Stimulated activated CD8-positive, alpha-beta memory T cell treated with anti-CD3 and anti-CD28 coated beads, Interleukin-15, amount 100 ng/mL, for 4 hours (primary cell): ENCODE measurements at places on chromosomes 11 and 22.

DNA sequence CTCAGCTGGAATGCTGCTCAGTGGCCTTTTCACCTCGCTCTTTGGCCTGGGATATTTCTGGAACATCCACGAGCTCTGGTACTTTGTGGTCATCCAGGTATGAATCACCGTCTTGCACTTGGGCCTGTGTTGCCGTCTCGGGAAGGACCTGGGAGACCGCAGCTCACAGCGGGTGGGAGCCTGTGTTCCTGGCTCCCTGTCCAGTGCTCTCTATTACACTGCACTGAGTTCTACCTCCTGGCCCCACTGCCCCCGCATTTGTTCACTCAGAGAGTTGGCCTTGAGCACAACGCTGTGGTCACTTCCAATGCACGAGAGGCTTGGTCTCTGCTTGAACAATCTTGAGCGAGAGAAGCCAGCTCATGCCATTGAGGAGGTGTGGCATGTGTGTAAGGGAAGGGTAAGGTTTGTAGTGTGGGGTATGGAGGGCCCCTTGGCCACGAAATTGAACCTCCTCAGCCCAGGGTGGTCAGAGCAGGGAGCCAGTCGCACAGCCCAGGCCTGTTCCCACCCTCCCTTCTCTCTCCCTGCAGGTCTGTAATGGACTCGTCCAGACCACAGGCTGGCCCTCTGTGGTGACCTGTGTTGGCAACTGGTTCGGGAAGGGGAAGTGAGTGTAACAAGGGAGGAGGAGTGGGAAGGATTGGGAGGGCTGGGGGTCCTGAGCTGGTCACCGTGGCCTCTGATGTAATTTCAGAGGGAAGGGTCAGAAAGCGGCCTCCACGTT is 16.2 kb downstream of the SLC37A2 start:
- no peak for DNase-seq

DNA sequence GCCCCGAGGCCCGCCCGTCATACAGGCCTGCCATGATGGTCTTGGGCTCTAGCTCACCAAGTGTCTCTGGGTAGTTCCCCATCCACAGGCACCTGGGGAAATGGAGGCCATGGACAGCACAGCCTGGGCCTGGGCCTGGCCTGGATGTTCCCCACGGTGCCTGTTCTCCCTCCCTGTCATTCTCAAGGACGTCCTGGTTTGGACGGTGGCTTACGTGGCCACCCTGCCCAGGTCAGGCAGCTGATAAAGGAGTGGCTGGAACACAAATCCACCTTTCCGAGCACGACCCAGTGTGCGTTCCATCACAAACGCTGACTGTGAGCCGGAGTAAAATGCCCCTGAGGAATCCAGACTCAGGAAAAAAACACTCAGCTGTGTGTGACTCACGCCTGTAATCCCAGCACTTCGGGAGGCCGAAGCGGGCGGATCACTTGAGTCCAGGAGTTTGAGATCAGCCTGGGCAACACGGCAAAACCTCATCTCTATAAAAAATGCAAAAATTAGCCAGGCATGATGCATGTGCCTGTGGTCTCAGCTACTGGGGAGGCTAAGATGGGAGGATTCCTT is 41.2 kb upstream of the TESMIN start:
- no peak for DNase-seq

- DNase-seq, result no peak
These were observed 759 bp downstream of the ROBO4 start for GRCh38 chr11:124896821-124897391.

DNA sequence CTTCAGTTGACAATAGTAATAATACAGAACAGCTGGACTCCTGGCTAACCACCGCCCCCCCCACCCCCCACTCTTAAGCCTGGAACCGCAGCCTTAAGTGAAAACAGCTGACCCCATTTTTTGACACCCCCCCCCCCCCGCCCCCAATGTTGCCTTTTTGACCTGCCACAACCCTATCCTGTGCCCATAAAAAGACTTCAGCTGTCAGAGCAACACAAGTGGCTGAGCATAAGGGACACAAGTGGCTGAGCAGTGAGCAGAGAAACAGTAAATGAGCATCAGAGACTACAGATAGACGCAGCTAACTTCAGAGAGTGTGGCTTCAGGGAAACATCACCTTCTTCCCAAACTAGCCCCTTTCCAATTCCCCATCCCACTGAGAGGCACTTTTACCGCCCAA is 1493.8 kb downstream of the LRRC4C start:
- DNase-seq, result no peak

DNA sequence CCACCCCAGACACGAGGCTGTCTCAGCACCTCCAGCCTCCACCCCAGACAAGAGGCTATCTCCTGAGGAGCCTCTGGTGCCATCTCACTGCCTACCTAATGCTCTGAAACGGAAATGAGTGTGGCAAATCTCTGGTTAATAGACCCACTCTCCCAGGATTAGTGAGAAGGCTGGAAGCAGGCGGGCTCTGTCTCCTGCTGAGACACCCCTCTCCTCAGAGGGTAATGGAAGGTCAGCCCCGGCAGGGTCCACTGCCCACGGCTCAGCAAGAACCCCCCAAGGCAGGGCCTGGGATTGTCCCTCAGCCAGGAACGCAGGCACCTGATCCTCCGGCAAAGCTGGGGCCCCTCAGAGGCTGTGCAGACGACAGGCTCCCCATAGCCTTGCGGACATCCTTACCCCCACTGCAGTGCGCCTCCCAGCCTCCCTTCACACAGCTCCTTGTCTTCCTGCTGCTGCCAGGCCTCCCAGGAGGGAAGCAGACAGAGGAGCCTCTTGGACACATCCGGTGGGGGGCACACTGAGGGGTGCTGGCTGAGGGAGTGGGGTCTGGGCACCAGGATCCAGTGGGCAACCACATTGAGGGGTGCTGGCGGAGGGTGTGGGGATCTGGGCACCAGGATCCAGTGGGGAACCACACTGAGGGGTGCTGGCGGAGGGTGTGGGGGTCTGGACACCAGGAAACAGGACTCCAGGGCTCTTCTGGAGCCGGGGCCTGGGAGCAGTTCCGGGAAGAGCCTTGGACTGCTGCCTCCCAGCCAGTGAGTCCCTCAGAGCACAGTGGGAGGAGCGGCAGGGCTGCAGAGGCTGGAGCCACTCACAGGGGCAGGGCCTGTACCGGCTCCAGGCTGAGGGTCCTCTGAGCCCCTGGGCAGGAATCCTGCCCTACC is 13.1 kb downstream of the CHID1 start:
- DNase-seq, result no peak

GRCh38 chr11:13668957-13669521 is 571 bp downstream of the FAR1 start:
- DNase-seq, result no peak

DNA sequence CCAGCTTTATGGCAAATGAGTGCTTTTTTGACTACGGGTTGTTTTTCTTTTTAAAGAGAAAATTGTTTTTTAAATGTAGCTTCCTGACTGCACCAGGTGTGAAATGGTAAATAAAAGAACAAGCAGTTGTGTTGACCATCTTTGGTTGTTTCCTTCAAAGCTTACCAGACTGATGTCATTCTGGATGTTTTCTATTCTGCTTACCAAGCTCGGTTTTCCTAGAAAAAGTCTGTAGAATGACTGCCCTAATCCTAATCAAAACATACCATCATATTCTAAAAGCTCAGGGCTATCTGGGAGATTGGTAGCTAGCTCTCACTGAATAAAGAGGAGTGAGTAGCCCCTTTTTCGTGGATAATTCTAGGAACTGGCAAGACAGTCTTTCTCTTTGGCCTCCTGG is 77.7 kb downstream of the GAB2 start:
- no peak for DNase-seq
